Karpas-422 (cell line): ENCODE measurements at places on chromosomes 12 and 14. TPM values are rescaled to one million over a fixed set of nuclear protein-coding genes. Genes with fewer than 3 reads are reported as not detected.

DNA sequence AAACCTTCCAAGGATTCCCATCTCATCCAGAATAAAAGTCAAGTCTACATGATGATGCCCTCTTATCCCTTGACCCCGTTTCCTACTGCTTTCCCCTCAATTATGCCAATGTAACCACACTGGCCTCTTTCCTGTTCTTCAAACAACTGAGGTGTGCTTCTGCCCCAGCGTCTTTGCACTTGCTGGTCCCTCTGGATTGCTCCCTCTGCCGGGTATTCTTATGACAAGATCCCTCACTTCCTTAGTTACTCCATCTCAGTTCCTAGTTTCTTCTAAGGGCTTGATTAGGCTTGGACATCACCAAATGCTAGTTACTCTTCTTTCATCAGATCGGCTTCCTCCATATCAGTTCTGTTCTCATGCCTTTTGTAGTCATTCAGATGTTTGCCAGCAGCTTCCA, 32.7 kb upstream of the PELI2 start:
- DNase-seq: no peak
- no peaks in the 10 kb centered on the region for H3K36me3 ChIP-seq
- no peak overlapping the region for H3K4me3 ChIP-seq
- no peak overlapping the region for H3K27ac ChIP-seq
- H3K4me1 ChIP-seq: no peaks in the 10 kb centered on the region
- peaks cover 5% of the 10 kb centered on the region; the same call in 1 of the 2 replicates for H3K27me3 ChIP-seq

- DNase-seq: no peak
- no peaks in the 10 kb centered on the region for H3K27me3 ChIP-seq
- no peaks in the 10 kb centered on the region for H3K36me3 ChIP-seq
- no peak overlapping the region for H3K4me3 ChIP-seq
Observed at GRCh38 chr14:20428010-20428365, 8.0 kb downstream of the KLHL33 start.

Gene LRP1-AS
- total RNA-seq: not detected in 2 replicates

Gene STAC3
- total RNA-seq: 5.9 and 7.8 TPM in 2 replicates

DNA sequence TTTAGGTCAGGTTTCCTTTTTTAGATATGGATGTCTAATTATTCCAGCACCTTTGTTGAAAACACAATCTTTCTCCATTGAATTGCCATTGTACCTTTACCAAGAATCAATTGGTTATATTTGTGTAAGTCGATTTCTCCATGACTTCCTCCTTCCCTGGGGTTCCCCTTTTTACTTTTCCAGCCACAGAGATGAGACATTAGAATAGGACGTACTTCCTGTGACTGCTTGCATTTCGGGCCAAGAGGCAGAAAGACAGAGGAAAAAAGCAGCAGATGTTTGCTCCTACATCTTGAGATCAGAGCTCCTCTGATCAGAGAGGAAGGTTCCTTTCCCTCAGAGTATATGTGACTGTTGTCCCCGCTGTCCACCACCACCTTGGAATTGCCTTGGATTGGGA, 453.7 kb upstream of the RGS6 start:
- no peak for DNase-seq
- H3K27me3 ChIP-seq: no peaks in the 10 kb centered on the region
- H3K27ac ChIP-seq: no peak overlapping the region
- no peaks in the 10 kb centered on the region for H3K4me1 ChIP-seq
- no peak overlapping the region for H3K4me3 ChIP-seq

DNA sequence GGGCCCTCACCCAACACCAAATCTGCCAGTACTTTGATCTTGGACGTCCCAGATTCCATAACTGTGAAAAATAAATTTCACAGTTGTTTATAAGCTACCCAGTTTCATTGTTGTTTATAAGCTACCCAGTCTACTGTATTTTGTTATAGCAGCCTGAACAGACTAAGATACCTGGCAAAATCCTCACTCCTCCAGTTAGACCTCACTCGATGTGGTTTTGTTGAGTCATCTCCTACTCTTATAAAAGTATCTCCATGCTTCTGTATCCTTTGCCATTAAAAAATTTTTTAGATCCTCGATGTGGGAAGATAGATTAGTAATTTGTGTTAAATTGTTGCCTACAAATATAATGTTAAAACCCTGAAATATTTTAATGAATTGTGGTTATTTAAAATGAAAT, 16.0 kb downstream of the TXNDC16 start:
- peaks cover 4% of the 10 kb centered on the region; the same call in 1 of the 2 replicates for H3K4me1 ChIP-seq
- no peak overlapping the region for H3K4me3 ChIP-seq
- H3K27ac ChIP-seq: no peak overlapping the region

GRCh38 chr14:89007906-89008305, 183.5 kb downstream of the TTC8 start:
- DNase-seq: no peak
- no peaks in the 10 kb centered on the region for H3K27me3 ChIP-seq
- no peak overlapping the region for H3K27ac ChIP-seq
- H3K4me1 ChIP-seq: no peaks in the 10 kb centered on the region
- no peak overlapping the region for H3K4me3 ChIP-seq

DNA sequence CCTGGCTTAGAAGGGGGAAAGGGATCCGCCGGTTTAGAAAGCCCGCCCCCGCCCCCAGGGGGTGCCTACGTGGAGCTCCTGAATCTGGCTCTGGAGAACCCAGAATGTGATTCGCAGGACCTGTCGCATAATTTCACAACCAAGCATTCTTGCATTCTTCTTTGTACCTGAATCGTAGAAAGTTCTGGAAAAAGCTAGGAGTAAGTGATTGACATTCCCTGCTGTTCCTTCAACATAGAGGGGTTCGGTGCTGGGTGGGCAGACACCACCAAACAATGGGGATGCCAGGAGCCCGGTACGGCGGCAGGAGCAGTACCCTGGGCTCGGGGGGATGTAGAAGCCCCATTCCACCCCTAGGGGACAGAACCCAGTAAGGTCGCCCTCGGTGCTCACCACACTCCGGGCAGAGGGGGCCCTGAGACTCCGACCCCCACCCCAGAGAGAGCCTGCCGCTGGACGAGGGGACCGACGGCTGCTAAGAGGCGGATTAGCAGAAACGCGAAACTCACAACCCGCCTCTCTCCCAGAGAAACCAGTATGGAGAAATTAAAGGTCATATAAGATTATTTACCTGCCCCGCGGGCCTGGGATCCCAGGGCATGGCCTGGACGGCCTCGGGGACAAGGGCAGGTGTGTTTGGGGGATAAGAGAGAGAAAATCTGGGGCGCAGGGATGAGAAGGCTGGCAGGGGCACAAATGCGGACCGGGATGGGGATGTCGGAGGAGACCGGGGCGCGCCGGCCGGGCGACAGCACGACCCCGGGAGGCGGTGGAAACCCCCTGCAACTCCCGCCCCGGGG, 520 bp downstream of the CSRP2 start:
- H3K4me3 ChIP-seq: peak overlapping the region; percentile 66
- no peaks in the 10 kb centered on the region for H3K27me3 ChIP-seq
- no peaks in the 10 kb centered on the region for H3K36me3 ChIP-seq
- H3K4me1 ChIP-seq: peaks cover 14% of the 10 kb centered on the region
- H3K27ac ChIP-seq: no peak overlapping the region
- no peak for DNase-seq

- H3K27me3 ChIP-seq: no peaks in the 10 kb centered on the region
- no peak overlapping the region for H3K4me3 ChIP-seq
- DNase-seq: no peak
- no peak overlapping the region for H3K27ac ChIP-seq
- peaks cover 7% of the 10 kb centered on the region for H3K4me1 ChIP-seq
- no peaks in the 10 kb centered on the region for H3K36me3 ChIP-seq
Observed at GRCh38 chr12:22799503-22799902, 174.5 kb downstream of the ETNK1 start.

Gene INSM2
- 0.22 and 0.32 TPM in 2 replicates for total RNA-seq

Gene HHIPL1
- 0.07 TPM in 1 of 2 replicates, not detected in the other for total RNA-seq

DNA sequence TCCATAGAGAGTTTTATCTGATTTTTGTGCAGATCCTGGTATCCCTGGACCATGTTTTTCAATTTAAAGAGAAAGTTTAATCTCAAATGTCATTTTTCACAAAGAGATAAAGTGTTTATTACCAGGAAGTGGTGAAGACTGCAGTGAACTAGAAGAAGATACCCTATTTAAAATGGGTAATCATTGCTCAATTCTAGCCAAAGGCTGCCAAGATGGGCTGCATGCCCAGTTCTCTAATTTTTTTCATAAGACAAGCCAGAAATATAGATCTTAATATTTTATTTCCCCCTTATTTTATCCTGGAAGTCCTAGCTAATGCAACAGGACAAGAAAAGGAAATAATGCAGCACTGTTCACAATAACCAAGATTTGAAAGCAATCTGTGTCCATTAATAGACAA, 343.5 kb downstream of the PCNX1 start:
- no peaks in the 10 kb centered on the region for H3K36me3 ChIP-seq
- no peaks in the 10 kb centered on the region for H3K4me1 ChIP-seq
- H3K27me3 ChIP-seq: 0 out of 2 replicates have a peak, but pooled peaks cover 3% of the 10 kb centered on the region
- no peak overlapping the region for H3K27ac ChIP-seq
- no peak for DNase-seq
- no peak overlapping the region for H3K4me3 ChIP-seq

- no peaks in the 10 kb centered on the region for H3K36me3 ChIP-seq
- H3K27ac ChIP-seq: no peak overlapping the region
- H3K4me3 ChIP-seq: no peak overlapping the region
- no peak for DNase-seq
- H3K4me1 ChIP-seq: no peaks in the 10 kb centered on the region
Observed at GRCh38 chr12:90938451-90938850, 16.5 kb downstream of the CCER1 start.

DNA sequence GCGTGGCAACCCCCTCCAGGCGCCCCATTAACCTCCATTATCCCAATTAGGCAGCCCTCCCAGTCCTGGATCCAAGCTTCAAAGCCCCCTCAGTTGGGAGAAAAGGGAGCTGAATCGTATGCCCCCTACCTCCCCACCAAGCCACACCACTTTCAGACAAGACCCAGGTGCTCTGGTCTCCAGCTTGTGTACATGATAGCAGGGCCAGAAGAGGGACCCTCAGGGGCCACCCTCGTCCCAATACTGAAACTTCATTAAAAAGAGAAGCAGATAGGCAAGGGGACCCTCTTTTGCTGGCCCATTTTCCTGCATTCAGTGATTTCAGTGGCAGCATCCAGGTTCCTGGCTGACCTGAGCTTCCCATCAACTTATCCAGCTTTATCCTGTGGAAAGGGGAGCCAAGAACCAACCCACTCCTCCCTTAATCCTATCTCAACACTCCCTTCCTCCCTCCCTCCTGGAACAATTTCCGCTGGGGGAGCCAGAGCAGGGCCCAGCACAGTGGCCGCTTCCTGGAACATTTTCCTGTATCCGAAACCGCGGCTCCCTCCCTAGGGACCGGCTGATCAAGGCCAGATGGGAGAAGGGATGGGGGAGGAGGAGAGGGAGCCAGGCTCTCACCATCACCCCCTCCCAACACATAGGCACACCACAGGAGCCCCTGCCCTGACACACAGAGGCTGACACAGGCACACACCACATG, 9.5 kb upstream of the SP7 start:
- peaks cover 12% of the 10 kb centered on the region for H3K4me1 ChIP-seq
- no peak overlapping the region for H3K27ac ChIP-seq
- H3K4me3 ChIP-seq: peak overlapping the region; percentile 72; the same call in 1 of the 2 replicates
- H3K36me3 ChIP-seq: no peaks in the 10 kb centered on the region
- DNase-seq: no peak

GRCh38 chr14:94079891-94080620, 946 bp downstream of the DDX24 start:
- no peaks in the 10 kb centered on the region for H3K27me3 ChIP-seq
- H3K4me1 ChIP-seq: peaks cover 21% of the 10 kb centered on the region
- peak overlapping the region; percentile 55 for H3K27ac ChIP-seq
- peaks cover 46% of the 10 kb centered on the region for H3K36me3 ChIP-seq
- DNase-seq: peak; percentile 65

GRCh38 chr12:110931315-110931728, 10.9 kb upstream of the MYL2 start:
- H3K4me1 ChIP-seq: no peaks in the 10 kb centered on the region
- no peaks in the 10 kb centered on the region for H3K27me3 ChIP-seq
- H3K36me3 ChIP-seq: no peaks in the 10 kb centered on the region
- DNase-seq: no peak
- H3K27ac ChIP-seq: no peak overlapping the region
- no peak overlapping the region for H3K4me3 ChIP-seq

Gene MYBPC1
- total RNA-seq: not detected in 2 replicates
